ENCODE measurements at places on chromosomes 16 and 17.

DNA sequence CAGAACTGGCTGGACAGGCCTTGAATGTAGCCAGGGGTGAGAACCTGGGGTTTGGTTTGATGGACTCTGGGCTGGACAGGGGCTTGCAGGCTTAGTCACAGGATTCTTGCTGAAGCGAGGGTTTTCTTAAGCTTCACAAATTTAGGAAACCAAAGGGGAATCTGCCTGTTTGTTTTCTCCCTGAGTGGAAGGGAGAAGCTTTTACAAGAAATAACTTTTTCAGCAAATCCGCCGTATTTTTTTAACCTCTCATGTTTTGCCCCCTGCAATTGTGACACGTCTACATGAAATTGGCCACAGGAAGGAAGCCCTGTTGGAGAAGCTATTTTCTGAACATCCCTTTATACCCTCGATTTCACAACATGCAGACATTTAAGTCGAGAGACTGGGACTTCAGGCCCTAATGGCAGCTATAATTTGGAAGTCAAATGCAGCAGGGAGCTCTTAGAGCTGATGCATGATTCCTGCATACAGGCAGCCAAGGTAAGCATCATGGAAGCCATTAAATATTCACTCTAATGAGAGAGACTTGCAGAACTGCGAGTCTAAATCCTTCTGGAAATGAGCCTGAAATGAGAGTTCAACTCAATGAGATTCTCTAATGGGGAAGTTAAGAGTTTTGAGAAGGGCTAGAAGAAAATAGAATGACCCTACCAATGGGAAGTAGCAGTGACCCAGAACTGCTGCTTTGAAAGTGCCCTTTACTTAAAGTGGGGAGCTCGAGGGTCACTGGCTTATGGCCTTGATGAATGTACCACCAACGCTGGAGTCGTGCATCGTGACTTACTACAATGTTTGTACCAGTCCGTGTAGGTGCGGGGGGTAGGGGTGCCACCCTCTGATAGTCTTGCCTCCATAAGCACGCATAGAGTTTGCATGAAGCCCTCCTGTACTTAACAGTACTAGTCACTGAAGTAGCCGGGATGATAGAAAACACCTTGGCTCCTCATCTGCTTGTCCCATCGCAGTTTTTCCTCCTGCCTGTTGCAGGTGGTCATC, 45.1 kb upstream of the IRF8 start:
- DNase-seq = no peak

DNA sequence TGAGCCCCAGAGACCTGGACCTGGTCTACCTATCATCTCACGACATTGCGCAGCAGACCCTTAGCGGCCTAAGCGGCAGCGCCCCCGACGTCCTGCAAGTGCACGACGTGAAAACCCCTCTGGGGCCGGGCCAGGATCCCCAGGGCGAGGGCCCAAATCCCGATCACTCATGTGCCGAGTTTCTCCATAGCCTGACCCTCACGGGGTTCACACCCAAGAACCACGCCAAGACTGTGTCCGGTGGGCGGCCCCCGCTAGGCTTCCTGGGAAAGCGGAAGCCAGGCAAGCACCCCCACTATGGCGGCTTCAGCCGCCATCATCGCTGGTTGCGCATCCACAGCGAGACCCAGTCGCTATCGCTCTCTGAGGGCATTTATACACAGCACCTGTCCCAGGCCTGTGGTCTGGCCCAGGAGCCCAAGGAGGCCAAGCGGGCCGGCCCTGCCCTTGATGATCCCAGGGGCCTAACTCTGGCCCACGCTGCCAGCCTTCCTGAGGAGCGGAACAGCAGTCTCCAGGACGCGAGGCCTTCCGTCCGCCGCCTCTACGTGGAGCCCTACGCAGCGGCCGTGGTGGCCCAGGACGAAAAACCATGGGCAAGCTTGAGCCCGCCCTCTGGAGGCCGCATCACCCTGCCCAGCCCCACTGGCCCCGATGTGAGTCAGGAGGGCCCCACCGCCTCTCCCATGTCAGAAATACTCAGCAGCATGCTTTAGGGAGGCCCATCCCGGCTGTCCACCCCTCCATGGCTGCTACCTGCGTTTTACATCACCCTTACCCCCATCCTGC, 82.8 kb upstream of the NOG start:
- DNase-seq = no peak

DNA sequence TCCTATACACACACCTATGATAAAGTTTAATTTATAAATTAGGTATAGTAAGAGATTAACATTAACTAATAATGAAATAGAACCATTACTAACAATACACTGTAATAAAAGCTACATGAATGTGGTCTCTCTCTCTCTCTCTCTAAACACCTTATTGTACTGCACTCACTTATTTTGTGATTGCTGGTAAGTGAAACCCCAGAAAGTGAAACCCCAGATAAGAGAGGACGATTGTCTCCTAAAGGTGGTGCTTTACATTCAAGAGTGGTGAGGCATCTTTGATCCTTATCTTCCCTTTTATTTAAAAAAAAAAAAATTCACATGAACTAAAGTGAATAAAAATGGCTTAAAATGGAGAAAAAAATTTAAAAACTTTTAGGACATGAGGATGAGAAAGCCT, 80.1 kb upstream of the TRAP1 start:
- no peak for DNase-seq

GRCh38 chr17:81994593-81995462, 17.4 kb downstream of the ASPSCR1 start:
- DNase-seq = no peak

DNA sequence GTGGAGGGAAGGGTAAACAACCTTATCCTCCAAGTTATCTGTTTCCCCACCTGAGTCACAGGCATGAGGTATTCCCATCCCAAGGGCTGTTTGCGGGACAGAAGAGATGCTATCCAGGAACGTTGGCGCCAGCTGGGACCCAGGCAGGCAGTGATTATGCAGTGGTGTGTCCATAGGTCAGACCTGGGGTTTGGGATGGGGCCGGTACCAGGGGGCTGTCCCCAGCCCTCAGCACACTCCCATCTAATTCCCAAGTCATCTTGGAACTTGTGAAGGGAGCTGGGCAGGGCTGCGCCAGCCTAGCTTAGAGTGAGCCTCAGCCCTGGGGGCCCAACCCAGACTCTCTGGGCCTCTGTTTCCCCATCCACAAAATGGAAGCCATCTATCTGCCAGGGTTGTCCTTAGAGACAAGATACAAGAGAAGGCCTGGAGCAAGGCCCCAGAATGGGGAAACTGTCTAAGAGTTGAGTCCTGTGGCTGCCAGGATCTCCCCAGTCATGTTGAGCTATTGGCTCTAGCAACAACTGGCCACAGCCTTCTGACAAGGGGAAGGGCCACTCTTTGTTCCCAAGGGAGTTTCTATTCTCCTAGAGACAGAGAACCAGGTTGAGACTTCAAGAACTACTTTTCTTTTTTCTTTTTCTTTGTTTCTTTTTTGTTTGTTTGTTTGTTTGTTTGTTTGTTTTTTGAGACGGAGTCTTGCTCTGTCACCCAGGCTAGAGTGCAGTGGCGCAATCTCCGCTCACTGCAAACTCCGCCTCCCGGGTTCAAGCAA, 9.8 kb upstream of the JUP start:
- DNase-seq = no peak

GRCh38 chr17:13736916-13737315, 135.2 kb upstream of the HS3ST3A1 start:
- no peak for DNase-seq

DNA sequence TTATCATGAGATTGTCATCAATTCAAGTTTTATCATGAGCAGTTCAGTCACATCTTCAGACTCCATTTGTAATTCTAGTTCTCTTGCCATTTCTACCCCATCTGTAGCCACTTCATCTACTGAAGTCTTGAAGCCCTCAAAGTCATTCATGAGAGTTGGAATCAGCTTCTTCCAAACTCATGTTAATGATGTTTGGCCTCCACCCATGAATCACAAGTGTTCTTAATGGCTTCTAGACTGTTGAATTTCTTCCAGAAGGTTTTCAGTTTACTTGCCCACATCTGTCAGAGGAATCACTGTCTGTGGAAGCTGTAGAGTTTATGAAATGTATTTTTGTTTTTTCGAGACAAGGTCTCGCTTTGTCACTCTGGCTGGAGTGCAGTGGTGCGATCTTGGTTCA, 16.0 kb downstream of the NSRP1 start:
- no peak for DNase-seq

DNA sequence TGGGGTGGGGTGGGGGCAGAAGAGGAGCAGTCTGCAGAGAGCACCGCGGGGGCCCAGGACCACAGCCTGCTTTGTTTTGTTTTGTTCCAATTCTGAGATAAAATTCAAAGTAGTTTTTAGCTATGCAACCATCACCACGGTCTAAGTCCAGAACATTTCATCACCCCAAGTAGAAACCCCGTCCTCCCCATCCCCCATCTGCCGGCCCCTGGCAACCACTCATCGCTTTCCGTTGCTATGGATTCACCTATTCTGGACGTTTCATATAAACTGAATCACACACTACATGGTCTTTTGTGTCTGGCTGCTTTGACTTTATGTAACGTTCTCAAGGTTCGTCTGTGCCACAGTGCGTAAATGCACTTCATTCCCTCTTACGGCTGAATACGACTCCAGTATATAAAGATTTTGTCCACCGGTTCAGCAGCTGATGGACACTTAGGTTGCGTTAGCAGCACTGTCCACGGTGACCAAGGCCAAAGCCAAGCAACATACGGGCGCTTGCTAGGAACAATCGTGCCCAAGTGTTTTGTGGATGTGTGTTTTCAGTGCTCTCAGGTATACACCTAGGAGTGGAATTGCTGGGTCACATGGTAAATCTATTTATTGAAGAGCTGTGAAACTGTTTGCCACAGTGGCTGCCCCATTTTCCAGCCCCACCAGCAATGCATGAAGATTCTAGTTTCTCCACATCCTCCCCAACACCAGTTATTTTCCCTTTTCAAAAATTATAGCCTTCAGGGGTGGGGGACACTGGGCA, 27.7 kb upstream of the RASD1 start:
- no peak for DNase-seq

DNA sequence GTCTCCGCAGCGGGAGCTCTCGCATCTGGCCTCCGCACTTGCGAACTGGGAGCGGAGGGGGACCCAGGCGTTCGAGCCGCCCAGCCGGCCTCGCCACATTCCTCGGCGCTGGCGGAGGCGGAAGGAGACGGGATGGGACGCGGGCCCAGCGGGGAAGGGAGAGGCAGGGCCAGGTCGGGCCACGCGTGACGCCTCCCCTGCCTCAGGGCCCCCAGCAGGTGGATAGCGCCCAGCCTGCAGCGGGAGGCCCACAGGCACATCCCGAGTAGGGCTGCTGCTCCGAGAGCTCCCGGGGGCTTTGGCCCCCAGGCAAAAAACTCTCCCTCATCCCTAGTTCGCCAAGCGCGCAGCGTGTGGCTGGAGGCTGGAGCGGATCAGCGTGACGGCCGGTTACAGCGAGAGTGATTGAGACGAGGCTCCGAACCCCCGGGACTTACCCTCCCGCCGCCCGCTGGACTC, 800 bp downstream of the PLEKHH3 start:
- DNase-seq = no peak

- DNase-seq = no peak
These were observed 663 bp downstream of the PRR35 start for GRCh38 chr16:560701-561412.

DNA sequence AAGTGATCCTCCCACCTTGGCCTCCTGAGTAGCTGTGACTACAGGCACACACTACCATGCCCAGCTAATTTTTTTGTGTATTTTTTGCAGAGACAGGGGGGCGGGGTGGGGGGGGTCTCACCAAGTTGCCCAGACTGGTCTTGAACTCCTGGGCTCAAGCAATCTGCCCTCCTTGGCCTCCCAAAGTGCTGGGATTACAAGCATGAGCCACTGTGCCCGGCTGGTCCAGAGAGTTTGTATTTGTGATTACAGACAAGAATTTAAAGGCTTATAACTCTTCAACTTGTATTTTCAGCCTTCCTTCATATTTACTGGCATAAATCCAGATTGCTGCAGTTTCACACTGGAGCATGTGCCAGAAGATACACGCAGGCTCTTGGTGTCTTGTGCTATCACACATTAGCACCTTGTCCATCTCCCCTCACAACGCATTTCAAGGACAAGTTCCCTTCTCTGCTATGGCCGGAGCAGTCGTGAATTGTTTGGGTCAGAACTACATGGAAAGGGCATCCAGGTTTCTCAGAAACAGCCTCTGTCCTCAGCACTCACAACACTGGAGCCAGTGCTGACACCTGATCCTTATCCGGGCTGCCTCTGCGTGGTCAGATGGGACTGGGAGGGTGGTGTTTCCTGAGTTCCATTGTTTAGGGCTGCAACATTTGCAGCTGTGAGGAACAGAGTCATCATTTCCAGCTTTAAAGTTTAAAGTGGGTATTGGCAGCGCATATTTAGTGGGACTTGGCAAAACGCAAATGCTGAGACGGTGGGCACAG, 28.1 kb downstream of the WSCD1 start:
- no peak for DNase-seq

- DNase-seq = no peak
These were observed 52.3 kb downstream of the TOX3 start for GRCh38 chr16:52494621-52495020.

- DNase-seq = no peak
These were observed 26.5 kb downstream of the ST3GAL2 start for GRCh38 chr16:70412385-70412784.

GRCh38 chr17:74132354-74132753, 71.1 kb upstream of the RPL38 start:
- DNase-seq = no peak

DNA sequence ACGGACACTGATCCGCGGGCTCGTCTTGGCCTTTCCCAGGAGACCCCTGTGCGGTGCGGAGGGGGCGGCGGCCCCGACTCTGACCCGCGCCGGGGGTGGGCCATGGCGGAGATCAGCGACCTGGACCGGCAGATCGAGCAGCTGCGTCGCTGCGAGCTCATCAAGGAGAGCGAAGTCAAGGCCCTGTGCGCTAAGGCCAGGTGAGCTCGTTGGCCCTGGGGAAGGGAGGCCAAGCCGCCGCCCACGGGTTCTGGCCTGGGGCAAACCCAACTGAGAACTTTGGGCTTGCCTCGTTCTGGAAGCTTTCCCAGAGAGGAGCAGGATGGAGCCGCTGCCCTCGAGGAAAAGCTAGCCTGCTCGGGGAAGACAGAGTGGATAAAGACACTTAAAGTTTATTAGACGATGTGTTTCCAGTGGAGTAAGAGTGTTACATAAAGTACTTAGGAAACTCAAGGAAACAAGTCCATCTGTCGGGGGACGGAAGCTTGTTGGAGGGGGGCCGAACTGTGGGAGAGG, 540 bp downstream of the PPP4C start:
- DNase-seq = no peak

- peak; percentile 21 for DNase-seq
These were observed 42.1 kb downstream of the ITGAM start for GRCh38 chr16:31301708-31302400.

DNA sequence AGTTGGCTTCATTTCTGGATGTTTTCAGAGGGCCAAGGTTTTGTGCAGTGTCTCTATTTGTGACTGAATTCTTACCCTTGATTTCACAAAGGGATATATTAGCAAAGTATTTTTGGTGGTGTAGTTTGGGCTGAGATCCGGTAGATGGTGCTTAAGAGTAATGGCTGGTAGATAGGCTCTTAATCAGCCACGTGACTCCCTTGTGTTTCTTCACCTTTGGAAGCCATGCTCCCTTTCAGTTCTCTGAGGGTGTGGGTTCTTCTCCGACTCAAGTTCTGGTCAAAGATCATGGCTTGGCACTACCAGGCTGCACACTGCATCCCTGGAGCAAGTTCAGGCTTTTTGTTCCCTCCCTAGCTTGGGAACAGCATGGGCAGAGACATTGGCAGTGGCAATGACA, 887.3 kb downstream of the CDH8 start:
- DNase-seq = no peak

GRCh38 chr17:61143026-61143425, 256.6 kb upstream of the TBX2 start:
- DNase-seq = no peak
